ENCODE measurements at places on chromosomes 3 and 15.

GRCh38 chr3:150238048-150238802, 169.9 kb upstream of the TSC22D2 start:
- no peak for DNase-seq

GRCh38 chr15:81092559-81092902, 41.5 kb upstream of the CFAP161 start:
- no peak for DNase-seq

GRCh38 chr3:101066711-101067129, 73.5 kb upstream of the ABI3BP start:
- no peak for DNase-seq

DNA sequence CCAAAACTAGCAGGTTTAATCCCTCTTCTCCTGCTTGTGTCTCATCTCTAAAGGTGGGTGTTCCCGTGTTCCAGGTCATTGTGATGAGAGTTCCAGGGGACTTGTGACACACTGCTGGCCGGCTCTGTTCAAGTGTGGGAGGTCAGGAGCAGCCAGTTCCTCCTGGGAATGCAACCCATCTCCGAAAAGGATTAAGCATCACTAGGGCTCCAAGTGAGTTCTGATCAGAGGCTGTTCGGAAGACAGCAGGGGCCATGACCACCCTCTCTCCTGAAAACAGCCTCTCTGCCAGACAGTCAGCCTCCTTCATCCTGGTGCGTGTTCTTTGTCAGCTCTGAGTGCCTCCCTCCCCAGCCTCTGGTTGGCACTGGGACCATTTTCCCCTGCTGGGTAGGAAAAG, at the start of gene TBC1D21:
TSS of gene TBC1D21 (plus strand) at position 109 of the 400 bp plus-strand sequence. CDS start at position 255, 146 bp downstream.
- DNase-seq: no peak

GRCh38 chr3:39015418-39015817, 36.3 kb downstream of the SCN11A start:
- no peak for DNase-seq

DNA sequence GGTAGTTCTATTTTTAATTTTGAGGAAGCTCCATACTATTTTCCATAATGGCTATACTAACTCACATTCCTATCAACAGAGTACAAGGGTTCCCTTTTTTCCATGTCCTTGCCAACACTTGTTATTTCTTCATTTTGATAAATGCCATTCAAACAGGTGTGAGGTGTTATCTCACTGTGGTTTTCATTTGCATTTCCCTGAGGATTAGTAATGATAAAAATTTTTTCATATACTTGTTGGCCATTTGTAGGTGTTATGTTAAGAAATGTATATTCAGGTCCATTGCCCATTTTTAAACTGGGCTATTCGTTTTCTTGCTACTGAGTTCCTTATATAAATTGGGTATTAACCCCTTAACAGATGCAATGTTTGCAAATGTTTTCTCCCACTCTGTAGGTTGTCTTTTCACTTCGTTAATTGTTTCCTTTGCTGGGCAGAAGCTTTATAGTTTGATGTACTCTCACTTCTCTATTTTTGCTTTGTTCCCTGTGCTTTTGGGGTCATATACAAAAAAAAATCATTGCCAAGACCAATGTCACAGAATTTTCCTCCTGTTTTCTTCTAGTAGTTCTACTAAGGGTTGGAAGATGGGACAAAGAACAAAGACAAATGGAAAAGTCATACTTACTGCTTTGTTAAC, 11.0 kb upstream of the VPS39 start:
- DNase-seq: no peak

DNA sequence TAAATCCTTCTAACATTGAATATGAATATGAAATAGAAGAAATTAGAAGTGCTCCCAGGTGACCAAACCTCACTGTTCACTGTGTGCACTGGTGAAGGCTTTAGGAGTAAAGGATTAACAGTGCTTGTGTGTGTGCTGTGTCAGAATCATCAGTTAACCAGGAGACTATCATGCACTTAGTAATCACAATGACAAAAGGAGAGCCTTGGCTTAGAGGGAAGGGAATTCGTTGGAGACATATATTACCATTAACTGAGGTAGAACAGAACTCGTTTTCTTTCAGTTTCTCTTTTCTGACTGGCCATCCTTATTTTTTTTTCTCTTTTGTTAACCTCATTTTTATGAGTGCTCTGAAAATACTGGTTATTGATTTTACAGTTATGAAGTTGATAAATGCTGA, 213.3 kb upstream of the GBE1 start:
- no peak for DNase-seq

- no peak for DNase-seq
Observed at GRCh38 chr3:144119633-144120032, 148.0 kb downstream of the DIPK2A start.

GRCh38 chr15:61731099-61731498, 329.1 kb downstream of the VPS13C start:
- no peak for DNase-seq

- DNase-seq: no peak
Observed at GRCh38 chr3:172285844-172286243, 162.4 kb downstream of the GHSR start.

DNA sequence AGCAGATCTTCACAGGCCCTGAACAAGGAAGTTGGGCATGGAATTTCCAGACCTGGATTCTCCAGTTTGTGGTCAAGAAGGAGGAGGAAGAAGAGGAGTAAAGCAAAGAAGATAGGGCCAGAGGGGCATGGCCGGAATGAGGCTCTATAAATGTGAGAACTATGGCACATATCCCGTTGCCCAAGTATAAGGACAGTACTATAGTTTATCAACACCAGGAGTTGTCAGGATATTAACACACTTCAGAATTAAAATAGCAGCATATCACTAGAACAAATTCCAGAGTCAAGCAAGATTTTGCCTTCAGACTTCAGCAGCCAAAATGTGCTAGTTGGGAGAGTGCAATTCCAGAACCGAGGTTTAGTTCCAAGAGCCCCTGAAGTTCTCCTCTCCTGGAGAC, 38.4 kb upstream of the PHLDB2 start:
- DNase-seq: no peak

GRCh38 chr15:84840741-84841429, 23.7 kb downstream of the ALPK3 start:
- DNase-seq: no peak

DNA sequence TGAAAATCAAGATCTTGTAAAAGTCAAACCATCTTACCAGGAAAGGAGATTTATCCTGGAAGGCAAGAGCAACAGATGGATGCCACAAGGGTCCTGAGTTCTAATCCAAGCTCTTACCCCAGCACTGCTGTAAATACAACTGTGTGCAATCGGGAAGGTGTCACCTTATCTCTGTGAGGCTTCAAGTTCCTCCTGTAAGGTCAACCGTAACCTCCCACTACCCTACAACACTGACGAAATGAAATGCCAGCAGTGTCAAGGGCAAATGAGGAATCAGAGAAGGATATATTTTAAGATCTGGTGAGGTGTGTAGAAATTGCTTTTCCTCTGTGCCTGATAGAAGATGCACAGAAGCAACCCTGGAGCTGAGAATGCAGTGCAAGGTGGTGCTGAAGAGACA, 207.8 kb downstream of the NTRK3 start:
- DNase-seq: no peak

GRCh38 chr15:59140422-59141226, 35.7 kb downstream of the CCNB2 start:
- no peak for DNase-seq

DNA sequence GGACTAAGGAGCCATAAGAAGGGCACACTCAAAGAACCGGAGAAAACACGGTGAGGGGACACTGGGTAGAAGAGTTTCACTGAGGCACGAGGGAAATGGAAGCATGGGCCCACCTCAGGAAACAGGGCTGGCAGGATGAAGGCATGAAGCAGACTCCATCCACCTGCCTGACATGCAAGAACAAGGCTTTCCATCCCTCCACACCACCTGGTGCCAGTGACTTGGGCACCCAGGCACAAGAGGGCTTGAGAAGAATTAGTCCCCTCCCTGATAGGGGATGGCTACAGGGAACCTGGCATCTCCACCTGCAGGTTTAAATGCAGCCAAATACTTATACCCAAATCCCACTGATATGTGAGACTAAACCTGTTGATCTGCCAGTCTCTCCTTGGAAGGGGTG, 38.9 kb upstream of the PPP2R3A start:
- DNase-seq: no peak

DNA sequence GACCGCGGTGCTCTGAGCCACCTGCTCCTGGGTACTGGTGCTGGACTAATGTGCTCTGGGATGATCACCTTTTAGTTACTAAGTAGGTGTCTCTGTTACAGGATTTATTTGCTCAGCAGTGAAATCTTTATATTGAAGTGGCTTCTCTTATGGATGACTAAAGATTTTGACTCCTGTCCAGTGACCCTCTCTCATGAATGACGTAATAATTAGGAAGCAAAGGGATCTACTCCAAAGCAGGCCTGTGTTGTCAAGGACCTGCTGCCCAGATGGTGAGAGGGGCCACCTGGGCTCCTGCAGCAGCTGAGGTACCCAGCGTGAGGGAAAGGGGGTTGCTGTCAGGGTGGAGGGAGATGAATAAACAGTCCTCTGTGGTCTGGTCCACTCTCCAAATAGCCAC, 263.6 kb downstream of the GABRG3 start:
- no peak for DNase-seq

- DNase-seq: no peak
Observed at GRCh38 chr15:22786868-22787698, 639 bp downstream of the NIPA1 start.

DNA sequence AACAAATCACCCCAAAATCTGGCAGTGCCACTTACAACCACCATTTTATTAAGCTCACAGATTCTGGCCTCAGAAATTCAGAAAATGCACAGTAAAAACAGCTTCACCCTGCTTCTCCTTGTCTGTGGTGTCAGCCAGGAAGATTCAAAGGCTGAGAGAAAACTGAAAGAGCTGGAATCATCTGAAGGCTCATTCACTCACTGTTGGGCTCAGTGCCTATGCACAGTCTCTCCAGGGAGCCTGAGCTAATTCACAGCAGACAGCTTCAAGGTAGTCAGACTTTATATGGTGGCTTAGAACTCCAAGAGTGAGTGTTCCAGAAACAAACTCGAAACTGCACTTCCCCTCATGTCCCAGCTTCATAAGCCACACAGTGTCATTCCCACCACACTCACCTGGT, 16.5 kb upstream of the PLOD2 start:
- no peak for DNase-seq

GRCh38 chr3:31932990-31933389, 48.1 kb downstream of the OSBPL10 start:
- DNase-seq: no peak

DNA sequence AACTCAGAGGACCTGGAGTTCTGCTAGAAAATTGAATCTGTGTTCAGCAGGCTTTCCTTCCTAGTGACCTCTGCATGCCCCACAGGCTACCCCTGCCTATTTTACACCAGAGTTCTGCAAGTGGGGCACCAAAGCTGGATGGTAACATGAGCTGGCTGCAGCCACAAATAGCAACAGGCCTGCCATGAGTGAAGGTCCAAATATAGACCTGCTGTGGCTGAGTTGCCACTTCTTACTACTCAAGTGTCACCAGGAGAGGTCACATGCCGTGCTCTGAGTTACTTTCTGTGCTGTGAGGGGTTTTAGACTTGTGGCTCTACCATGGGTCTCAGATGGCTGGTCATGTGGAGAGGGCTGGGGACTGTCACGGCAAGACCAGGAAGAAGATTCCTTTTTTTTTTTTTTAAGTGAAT, at the start of gene FSD2:
TSS of gene FSD2 (minus strand) at position 76 of the 413 bp plus-strand sequence. CDS start 18,679 bp downstream, outside the sequence.
- no peak for DNase-seq

DNA sequence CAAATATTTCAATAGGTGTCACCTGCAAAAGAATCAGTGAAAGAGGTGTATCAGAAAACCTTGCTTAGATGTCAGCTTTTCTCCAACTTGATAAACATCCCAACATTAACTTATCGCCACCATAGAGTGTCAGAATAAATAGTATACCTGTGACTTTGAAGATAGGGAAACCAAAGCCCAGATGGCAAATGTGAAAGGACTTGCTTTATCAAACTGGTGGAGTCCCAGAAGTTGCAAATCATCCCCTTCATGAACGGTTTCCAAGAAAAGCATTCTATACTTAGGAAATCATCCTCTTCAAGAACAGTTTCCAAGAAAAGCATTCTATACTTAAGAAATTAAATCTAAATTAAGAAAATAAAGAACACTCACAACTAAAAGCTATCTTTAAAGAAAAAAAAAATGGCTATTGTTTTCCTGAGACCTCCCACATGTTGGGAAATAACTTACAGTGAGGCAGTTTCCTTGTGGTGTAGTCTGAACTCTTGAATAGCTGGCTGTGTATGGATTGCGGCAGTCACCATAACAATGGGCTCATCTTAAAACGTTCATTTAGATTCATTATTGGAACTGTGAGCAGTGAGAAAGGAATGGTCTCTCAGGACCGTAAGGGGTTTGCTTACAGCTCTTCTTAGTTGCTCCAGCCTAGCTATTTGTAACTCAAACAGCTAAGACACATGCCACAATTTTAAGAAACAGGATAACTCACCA, 56.5 kb downstream of the GHSR start:
- DNase-seq: no peak

- DNase-seq: no peak
Observed at GRCh38 chr3:123719862-123720453, 135.1 kb upstream of the HACD2 start.

DNA sequence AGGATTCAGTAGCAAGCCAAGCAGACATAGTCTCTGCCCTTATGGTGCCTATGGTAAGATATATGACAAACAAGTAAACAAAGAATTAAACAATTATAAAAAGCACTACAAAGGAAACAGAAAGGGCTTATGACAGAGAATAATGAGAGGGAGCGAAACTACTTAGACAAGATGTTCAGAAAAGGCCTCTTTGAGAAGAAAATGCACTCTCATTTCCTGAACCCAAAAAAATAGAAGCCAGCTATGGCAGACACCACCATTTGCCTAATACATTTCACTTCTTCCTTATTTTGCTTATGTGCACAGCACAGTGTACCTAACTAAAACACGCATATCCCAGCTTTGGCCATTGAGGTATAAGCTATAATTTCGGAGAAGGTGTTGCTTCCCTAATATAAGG, 465.5 kb upstream of the PPP2R3A start:
- no peak for DNase-seq

- DNase-seq: no peak
Observed at GRCh38 chr3:82816086-82816485, 1054.6 kb upstream of the GBE1 start.

DNA sequence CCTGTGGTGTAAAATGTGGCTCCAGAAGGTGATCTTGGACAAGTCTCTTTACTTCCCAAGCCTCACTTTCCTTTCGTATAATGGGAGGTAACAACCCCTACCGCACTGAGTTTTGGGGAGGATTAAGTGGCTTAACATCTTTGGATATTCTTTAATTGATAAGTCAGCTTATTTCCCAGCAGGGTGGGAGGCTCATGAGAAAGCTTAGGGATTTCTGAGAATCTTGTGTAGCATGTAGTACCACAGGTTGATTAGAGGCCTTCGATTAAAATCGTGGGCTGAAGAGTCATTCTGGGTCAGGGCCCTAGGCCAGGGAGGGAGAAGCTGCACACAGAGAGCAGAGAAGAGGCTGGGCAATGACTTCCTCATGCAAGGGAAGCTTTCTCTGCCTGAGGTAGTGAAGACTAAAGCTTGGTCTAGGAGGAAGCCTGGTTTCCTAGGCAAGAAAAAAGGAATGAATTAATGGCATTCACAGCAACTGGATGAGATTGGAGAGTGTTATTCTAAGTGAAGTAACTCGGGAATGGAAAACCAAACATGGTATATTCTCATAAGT, 1.5 kb upstream of the NMNAT3 start:
- DNase-seq: no peak

GRCh38 chr3:171453180-171453886, 6.9 kb downstream of the TNIK start:
- no peak for DNase-seq

- no peak for DNase-seq
Observed at GRCh38 chr15:70355275-70355795, 257.6 kb upstream of the TLE3 start.

GRCh38 chr3:23203708-23204330, 692 bp downstream of the UBE2E2 start:
- no peak for DNase-seq

Data from iPS DF 19.7 (cell line).